ENCODE measurements at places on chromosomes 16 and 17. TPM values are rescaled to one million over a fixed set of nuclear protein-coding genes. Genes with fewer than 3 reads are reported as not detected.

DNA sequence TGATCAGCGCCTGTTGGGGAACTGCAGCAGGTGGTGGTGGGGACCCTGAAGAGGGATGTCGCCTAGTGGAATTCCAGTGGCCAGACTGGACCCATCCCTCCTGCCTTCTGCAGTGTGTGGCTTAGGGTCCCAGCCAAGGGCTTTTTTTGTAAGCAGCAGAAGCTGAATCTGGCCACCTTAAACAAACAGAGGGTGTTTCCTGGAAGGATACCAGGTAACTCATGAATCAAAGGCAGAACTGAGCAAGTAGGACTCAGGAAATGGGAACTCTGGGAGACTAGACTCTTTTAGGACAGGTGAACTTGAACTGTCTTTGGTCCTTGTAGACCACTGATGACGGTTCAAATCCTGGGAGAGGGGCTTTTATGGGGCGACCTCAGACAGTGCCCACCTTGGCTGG, 124.0 kb downstream of the ABCC6 start:
- H3K27ac ChIP-seq, result no peak overlapping the region
- H3K4me3 ChIP-seq, result no peak overlapping the region
- no peaks in the 10 kb centered on the region for H3K4me1 ChIP-seq
- DNase-seq, result no peak

Gene C17orf75
- 34.0 TPM for total RNA-seq

DNA sequence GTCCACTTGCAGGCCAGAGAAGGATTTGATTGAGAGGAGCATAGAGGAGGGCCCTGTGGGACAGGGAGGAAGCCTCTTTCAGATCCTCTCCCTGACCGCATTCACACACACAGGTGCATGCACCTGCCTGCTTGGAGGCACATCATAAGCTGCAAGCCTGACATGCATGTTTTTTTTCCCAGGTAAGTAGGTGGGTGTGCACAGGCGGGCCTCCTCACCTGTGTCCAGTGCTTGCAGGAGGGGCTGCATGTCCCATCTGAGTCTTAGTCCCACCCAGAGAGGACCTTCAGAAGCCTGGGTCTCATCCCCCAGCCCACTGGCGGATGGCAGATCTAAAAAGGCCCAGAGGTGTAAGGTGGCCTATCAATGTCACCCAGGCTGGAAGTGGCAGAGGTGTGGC, 130.8 kb downstream of the TMEM132E start:
- no peaks in the 10 kb centered on the region for H3K36me3 ChIP-seq
- H3K27ac ChIP-seq, result no peak overlapping the region
- no peak overlapping the region for H3K4me3 ChIP-seq
- no peak for DNase-seq

GRCh38 chr17:30477774-30478115, 537 bp downstream of the GOSR1 start:
- H3K36me3 ChIP-seq, result peaks cover 27% of the 10 kb centered on the region
- peaks cover 30% of the 10 kb centered on the region for H3K4me1 ChIP-seq
- peaks cover 6% of the 10 kb centered on the region for H3K27me3 ChIP-seq
- H3K27ac ChIP-seq, result peak overlapping the region; percentile 97
- peak overlapping the region; percentile 95 for H3K4me3 ChIP-seq

Data from activated CD8-positive, alpha-beta T cell treated with anti-CD3 and anti-CD28 coated beads, Interleukin-2, amount 10 ng/mL, durations not matched to agents 7 days and 5 days (primary cell).